EL (cell line): ENCODE measurements at places on chromosomes 13 and 19.

DNA sequence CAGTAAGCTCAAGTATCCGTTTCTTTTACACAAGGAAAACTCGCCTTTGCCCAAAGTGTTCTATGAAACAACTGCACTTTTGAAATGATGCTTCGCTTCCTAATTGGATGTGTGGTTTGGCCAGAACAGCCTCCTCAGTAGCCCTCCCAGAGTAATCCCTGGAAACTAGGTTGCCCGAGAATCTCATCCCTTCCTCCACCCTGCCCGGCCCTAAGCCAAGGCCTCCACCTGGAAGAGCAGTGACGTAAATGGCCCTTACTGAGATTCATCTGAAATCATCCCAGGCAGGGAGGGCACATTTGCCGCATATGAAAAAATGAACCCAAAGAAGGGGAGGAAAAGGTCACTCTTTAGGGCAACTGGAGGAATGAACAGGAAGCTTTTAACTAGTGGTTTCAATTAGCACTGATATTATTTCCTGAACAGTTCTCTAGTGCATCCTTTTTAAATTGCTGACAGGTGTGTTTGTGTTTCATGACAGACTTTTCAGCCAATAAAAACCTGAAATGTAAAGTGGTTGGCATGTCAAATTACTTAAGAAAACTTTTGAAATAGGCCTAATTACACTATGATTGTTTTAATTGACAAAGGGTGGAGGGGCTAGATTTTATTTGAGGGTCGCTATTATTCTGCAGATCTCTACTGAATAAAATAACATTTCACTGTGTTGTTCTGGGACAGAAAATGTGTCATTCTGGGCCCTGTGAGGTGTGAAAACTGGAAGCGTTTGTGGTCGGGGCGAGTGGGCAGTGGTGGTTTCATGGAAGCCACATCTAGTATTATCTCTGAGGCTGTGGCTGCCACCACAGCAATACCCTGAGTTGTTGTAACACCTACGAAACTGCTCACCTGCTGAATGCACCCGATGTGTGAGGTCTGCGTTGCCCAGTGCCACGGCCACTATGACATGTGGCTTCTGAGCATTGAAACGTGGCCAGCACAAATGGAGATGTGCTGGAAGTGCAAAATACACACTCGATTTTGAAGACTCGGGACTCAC, 112.1 kb downstream of the ZIC5 start:
- DNase-seq = no peak

DNA sequence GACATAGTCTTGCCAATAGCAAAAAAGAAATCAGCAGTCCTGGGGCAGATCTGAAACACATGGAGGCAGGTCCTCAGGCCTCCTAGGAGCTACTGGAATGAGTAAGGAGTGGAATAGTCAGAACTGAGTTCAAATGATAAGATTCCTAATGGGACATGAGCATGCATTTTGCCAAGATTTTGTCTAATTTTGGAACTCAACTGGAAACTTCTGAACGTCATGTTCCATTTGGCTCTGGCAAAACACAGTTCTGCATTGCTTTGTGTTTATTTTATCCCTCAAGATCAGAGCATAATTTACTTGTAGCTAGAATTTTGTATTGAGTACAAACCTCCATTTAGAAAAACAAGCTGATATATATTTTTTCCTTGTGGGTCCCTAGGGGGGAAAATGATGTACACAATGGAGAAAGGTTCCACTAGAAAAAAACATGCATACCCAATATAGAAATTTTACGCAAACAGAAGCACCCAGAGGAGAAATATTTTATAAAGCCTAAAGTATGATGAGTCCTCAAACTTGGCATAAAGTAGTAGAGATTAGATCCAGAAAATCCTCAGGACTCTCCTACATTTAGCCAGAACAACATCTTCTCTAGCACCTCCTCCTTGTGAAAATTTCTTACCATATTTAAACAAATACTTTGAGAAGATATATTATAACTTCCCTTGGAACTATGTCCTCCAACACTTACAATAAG, 149.0 kb upstream of the SERP2 start:
- DNase-seq = no peak

- DNase-seq = peak; percentile 76
These were observed 811 bp downstream of the ARMC6 start for GRCh38 chr19:19034204-19034624.

DNA sequence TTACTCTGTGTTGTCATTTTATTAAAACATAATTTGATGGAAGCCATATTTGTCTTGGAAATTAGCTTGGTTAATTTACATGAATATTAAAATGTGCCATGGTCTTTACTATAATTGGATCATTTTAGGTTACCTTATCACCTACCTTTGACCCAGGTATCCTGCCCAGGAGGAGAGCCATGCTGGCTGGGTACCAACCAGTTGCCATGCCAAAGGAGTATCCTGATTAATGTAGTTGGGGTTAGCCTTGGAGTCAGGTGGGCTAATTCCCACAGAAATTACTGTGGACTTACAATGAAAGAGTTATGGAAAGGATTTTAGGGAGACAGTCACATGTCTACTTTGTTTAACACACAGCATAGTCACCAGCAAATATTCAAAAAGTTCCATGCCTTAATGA, 32.0 kb downstream of the NDFIP2 start:
- DNase-seq = no peak

DNA sequence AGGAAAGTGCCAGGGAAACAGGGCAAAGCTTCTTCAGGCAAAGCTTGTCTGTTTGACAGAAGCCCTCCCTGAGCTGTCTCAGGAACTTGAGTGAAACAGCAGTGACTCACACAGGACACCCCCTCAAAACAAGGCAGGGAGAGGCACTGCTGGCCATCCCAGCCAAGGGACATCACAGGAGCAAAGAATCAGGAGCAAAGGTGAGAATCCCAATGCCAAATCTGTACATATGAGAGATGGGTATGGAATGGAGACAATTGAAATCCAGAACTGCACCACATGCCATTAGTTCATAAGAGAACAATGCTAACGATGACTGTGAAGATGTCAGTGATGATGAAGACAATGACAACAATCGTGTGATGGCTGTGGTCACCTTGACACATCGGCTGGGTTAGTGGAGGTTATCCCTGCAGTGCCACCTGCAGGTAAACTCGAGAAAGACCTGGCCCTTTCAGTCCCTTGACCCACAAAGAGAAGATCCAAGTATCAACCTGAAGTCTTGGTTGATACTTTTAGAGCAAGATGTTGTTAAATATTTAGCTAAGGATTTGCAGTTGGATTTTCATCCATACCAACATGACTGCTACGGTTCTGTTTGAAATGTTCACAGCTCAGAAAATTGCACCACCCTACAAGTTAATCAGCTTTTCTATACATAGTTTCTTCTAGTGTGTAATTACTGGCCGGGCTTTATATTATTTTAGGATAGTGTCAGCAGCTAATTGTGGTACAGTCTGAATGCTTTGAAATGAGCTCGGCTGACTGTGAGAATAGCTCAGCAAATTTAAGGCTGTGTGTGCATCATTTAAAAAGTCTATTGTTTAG, 42.0 kb upstream of the IPO5 start:
- peak; percentile 31 for DNase-seq

DNA sequence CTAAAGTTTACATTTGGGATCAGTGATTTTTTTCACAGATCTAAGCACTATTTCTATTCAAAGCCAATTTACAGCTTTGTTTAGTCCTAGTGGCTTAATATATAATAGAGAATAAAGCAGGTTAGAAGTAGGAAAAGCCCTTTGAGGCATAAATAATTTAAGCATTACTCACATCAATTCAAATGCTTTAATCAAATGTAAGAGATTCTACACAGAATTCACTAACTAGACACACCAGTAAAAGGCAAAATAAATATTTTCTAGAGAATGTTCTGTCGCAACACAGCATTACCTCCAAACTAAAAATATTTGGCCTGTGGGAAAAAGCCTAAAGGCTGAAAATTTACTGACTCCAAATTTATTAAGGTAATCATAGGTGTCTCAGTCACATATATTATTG, 31.3 kb downstream of the KCTD12 start:
- peak; percentile 48 for DNase-seq

DNA sequence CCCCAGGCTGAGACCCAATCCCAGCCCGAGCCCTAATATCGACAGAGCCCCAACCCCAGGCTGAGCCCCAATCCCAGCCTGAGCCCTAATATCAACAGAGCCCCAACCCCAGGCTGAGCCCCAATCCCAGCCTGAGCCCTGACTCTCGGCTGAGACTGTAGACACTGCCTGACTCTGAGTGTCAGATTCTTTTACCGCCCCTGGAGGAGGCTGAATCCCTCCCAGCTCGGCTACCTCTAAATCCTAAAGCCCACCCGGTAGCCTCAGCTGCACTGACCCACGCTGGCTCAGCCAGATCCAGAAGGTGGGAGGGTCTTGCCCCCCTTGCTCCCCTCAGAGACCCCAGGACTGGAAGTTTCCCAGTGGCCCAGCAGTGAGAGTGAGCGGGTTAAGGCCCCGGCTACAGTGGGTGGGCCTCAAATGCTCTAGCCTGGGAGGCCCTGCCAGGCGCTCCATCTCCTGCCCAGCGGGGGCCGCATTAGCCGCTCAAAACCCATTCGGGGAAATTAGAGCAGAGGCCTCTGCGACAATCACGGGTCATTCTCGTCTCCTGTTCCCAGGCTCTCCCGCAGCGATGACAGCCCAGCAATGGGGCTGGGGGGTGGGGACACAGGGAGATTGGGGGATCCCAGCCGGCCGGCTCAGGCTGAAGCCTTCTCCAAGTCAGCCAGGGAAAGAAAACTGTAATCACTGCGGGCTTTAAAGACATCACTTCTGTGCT, 43.8 kb downstream of the ZNRF4 start:
- DNase-seq = no peak

GRCh38 chr13:98942997-98943396, 34.9 kb downstream of the DOCK9 start:
- no peak for DNase-seq

DNA sequence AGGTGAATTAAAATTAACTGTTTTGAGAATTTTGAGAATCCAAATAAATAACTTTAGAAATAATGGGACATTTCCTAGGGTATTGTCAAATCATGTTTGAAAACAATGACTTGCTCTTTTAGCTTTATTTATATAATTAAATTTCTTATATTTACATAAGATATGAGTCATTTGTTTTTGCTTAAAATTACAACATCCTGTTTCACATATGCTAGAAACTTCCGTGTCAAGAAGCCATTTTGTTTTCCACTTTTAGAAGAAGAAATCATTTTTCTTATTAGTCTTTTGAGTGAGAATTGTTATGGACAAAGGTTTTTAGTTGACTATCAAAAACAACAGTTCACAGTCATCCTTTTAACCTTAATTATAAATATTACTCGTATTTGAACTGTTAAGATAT, 48.2 kb downstream of the DPY19L3 start:
- peak; percentile 2 for DNase-seq

DNA sequence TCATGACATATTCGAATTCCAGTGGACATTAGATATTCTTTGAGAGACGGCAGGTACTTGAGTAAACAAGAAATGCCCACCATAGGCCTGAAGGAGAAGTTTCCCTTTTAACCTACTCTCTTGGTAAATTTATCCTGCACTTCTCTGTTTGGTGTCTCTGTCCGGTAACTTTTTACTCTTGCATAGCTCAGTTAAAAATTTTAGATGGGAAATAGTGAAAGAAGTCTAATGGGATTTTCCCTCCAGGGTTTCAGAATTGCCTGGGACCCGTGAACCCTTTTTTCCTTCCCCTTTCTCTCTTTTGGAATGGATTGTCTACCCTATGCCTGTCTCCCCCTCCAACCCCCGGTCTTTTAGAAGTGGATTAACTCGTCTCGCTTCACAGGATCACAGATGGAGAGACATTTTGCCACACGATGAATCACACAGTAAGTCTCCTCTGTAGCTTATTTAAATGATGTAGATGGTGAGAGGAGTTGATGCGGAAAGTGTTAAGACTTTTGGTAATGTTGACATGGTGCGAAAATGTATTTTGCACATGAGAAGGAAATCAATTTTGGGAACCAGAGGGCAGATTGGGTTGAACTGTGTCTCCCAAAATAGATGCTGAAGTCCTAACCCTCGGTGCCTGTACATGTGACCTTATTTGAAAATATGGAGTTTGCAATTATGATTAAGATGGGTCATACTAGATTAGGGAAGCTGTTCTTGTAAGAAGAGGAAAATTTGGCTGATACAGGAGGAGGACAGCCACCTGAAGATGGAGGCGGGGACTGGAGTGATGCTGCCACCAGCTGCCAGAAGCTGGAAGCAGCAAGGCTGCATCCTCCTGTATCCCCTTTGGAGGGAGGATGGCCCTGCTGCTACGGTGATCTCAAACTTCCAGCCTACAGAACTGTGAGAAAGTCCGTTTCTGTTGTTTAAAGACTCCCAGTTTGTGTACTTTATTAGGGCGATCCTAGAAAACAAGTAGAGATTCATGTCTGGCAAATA, 711 bp upstream of the MIPEP start:
- DNase-seq = peak; percentile 26

- no peak for DNase-seq
These were observed 3.6 kb upstream of the MYDGF start for GRCh38 chr19:4673726-4674125.

DNA sequence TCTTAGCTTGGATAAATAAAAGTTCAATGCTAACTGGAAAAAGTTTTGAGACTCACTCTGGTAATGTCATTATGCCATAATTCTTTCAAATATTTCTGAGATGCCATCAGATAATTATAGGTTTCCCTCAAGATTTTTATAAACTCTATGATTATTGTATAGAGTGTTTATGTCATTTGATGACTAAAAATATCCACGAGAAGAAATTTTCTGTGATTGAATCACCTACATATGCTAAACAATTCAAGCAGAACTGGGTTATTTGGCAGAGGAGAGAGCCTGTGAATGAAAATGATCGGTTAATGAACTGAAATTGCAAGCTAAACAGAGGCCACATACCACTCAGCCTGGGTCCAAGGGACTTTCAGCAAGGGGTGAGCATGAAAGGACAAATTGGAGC, 92.6 kb upstream of the TSC22D1 start:
- peak; percentile 66 for DNase-seq

- DNase-seq = peak; percentile 99
These were observed 79.8 kb upstream of the FLT1 start for GRCh38 chr13:28574617-28575142.

GRCh38 chr19:13937479-13938300, 527 bp downstream of the PODNL1 start:
- peak; percentile 17 for DNase-seq

- DNase-seq = no peak
These were observed 7.9 kb downstream of the VASP start for GRCh38 chr19:45515081-45515624.

GRCh38 chr13:22936228-22936627, 244.6 kb upstream of the SGCG start:
- no peak for DNase-seq

DNA sequence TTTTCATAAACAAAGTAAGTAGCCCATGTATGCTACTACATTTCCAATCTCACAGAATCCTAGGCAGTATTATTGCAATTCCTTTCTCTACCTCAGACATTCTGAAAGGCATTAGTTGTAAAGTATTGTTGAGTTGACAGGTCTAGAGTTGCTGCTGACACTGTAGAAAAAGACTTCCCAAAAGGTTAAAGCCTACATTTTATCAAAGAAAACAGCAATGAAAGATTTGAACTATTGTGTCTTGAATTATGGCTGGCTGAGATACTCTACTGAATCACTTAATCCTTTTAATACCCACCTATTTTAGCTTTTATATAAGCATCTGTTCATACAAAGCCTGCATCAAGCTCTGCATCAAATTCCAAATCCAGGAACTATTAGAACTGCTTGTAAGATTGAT, 1082.0 kb downstream of the OLFM4 start:
- no peak for DNase-seq

- DNase-seq = no peak
These were observed at the start of gene CD177 for GRCh38 chr19:43353606-43354304. CD177 (plus strand) TSS chr19:43353686; CDS start chr19:43353715, 29 bp downstream.

- no peak for DNase-seq
These were observed 44.4 kb downstream of the KLF5 start for GRCh38 chr13:73103238-73103637.
